ENCODE measurements at places on chromosomes 11 and 22. TPM values are rescaled to one million over a fixed set of nuclear protein-coding genes. Genes with fewer than 3 reads are reported as not detected.

- H3K27ac ChIP-seq = no peak overlapping the region
- no peak overlapping the region for H3K4me3 ChIP-seq
- no peaks in the 10 kb centered on the region for H3K4me1 ChIP-seq
- H3K27me3 ChIP-seq = peaks cover 3% of the 10 kb centered on the region
Measured at GRCh38 chr11:110479108-110480101, 49.7 kb downstream of the FDX1 start.

Gene PHETA2
- 2.7 TPM for total RNA-seq

- no peak overlapping the region for H3K27ac ChIP-seq
- no peaks in the 10 kb centered on the region for H3K27me3 ChIP-seq
- peaks cover 68% of the 10 kb centered on the region for H3K36me3 ChIP-seq
Measured at GRCh38 chr11:764322-765024, 12.8 kb downstream of the GATD1 start.

DNA sequence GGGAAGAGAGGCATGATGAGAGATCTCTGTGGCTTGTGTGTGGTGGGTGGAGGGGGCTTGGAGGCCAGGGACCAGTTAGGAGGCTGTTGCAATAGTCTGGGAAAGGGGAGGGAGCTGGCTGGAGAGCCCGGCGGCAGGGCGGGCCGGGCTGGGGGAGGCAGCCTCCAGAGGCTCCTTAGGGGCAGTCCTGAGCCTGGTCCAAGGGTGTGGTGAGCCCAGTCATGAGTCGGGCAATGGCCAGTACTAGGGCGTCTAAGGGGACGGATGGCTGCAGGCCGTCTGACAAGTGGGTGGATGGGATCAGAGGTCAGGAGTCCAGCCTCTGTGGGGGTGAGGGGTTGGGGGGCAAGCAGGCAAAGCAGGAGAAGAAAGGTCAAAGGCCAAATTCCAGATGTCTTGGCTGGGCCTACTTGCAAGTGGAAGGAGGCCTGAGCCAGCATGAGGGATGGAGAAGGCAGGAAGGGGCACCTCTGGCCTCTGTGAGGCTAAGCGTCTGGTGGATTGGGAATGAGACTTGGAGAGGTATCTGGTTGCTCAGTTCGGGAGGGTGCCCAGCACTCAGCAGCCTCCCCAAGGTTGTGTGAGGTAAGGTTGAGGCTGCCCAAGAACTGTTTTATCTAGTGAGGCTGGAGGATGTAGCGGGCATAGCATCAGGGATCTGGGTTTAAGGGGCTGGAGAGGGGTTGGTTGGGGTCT, 6.0 kb upstream of the CD248 start:
- H3K4me3 ChIP-seq = no peak overlapping the region
- no peak overlapping the region for H3K27ac ChIP-seq
- peaks cover 29% of the 10 kb centered on the region for H3K4me1 ChIP-seq
- no peaks in the 10 kb centered on the region for H3K36me3 ChIP-seq

GRCh38 chr11:129987950-129988349, 14.7 kb downstream of the PRDM10 start:
- peaks cover 3% of the 10 kb centered on the region for H3K4me1 ChIP-seq
- H3K4me3 ChIP-seq = no peak overlapping the region

- H3K4me1 ChIP-seq = peaks cover 60% of the 10 kb centered on the region
- peak overlapping the region; percentile 45 for H3K4me3 ChIP-seq
- peak; percentile 49 for DNase-seq
- no peaks in the 10 kb centered on the region for H3K27me3 ChIP-seq
- no peaks in the 10 kb centered on the region for H3K36me3 ChIP-seq
Measured at GRCh38 chr22:35367331-35367886, 13.5 kb upstream of the HMOX1 start.

DNA sequence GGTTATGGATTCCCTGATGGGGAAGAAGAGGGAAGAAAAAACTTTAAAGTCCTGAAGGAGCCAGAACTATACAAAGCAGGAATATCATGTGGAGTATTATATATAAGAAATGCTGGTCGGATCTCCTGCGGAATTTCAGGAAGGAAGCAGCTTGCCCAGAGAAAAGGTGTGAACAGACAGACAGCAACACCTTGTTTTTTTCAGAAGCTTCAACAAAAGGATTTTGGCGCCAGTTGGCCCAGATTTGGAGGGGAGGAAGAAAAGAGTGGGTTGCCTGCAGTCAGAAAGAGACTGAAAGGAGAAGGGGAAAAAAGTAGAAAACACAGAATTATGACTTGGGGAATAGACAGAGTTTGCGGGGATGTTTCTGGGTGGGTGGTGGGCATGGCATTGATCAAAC, 45.2 kb downstream of the SEZ6L start:
- DNase-seq = no peak
- no peak overlapping the region for H3K27ac ChIP-seq
- H3K36me3 ChIP-seq = no peaks in the 10 kb centered on the region
- H3K4me1 ChIP-seq = no peaks in the 10 kb centered on the region

DNA sequence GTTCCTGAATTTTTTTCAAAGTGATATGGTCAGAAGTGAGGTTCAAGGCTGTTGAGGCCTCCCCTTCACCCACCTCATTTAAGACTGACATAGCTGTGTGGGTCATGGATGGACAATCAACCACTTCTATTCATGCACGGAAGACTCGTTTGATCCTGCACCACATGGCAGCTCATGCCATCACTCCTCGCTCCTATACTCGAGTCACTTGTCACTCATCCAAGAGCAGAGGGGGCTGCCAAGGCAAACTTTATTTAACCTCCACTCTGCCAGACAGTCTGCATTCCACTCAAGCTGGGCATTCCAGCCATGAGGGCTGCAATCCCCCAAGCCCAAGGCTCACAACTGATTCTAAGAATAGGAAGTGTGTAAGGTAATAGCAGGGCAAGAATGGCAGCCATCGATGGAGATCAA, 34.1 kb downstream of the SNX19 start:
- DNase-seq = no peak
- no peaks in the 10 kb centered on the region for H3K4me1 ChIP-seq
- peaks cover 94% of the 10 kb centered on the region for H3K36me3 ChIP-seq
- H3K27me3 ChIP-seq = no peaks in the 10 kb centered on the region
- no peak overlapping the region for H3K27ac ChIP-seq
- H3K4me3 ChIP-seq = no peak overlapping the region
